ENCODE measurements at places on chromosomes 5 and 9.

DNA sequence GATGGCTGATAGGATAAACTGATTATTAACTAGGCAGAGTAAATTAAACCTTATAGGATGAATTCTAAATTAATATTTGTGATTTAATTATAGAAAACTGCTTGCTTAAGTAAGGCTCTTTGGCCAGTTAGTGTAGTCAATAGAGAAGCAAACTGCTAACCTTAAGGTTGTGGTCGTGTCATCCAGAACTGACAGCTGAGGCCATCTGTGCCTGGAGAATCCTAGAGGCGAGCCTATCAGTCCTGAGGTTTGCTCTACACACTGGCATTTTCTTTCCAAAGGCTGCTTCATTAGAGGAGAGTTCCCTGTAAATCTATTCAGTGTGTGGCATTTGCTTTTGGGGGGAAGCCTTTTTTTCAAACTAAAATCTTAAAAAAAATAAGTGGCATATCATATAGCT, 169.2 kb downstream of the MEF2C start:
- no peak for DNase-seq

GRCh38 chr5:88952344-88952743, 69.4 kb upstream of the MEF2C start:
- DNase-seq = no peak

GRCh38 chr5:1541702-1542400, 18.1 kb upstream of the LPCAT1 start:
- no peak for DNase-seq

GRCh38 chr9:89388084-89388867, 70.0 kb downstream of the SECISBP2 start:
- DNase-seq = no peak

DNA sequence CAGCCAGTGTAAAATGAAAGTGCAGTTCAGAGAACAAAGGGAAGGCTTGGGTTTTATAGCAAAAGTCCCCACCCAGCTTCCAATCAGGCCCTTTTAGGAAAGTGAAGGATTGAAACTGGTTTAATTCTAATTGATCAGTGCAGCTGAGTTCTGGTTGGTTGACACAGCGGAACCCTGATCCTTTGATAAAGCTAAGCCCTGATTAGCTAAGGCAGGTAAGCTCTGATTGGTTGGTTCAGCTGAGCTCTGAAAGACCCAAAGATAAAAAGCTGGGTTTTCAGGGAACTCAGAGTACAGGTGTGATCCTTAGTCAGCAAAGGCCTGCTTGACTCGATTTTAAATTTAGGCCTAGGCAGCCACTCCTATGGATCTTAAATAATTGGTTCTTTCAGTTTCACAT, 70.8 kb upstream of the PRRC1 start:
- DNase-seq = no peak

- no peak for DNase-seq
Observed at GRCh38 chr5:87347841-87348240, 64.9 kb downstream of the CCNH start.

DNA sequence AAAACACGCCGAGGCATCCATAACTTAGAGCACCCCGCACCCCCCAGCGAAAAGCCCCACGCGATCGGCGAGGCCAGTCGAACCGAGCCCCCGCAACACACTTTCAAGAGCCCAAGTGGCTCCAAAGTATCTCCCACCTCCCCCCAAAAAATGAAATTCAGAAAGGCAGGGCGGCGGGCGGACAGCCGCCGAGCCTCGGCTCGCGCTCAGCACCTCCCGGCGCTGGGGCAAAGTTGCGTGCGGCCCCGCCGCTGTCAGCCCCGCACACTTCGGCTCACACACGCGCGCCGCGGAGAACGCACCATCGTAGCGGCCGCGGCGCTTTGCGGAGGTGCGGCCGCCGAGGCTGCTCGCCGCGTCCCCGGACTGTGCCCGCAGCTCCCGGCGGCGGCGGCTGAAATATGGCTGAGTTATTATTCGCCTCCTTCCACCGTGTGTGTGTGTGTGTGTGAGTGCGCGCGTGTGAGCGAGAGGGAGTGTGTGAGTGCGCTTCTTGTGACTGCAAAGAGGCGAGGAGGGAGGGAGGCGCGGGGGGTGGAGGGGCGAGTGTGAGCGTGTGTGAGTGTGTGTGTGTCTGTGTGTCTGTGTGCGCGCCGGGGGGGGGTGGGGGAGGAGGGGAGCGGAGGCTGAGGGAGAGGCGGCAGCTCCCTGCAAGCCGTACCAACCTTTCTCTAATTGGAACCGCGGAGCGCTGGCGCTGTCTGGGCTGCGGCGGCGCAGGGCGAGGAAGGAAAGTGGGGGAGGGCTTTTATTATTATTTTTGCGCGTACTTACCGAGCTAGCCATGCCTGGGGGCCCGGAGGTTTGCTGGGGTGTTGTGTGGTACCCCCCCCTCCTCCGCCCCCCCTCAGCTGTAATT, 599 bp downstream of the MLLT3 start:
- peak; percentile 74 for DNase-seq

DNA sequence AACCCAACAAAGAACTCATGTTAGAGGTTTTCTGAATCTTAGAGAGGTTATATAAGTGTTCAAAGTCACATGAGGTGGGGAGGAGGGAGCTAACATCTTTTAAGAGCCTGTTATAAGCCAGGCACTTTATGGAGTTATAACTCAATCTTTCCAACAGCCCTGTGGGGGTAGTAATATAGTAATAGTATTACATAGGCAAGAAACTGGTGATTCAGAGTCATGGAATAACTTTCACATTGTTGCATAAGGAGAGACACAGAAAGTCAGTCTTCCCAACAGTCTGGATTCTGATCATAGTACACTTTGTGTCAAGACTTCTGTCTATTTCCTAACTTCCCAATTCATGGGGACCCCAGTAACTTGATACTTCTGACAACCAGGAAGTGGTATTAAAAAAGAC, 89.2 kb downstream of the ACER2 start:
- no peak for DNase-seq

GRCh38 chr5:168005093-168005492, 286.4 kb upstream of the WWC1 start:
- DNase-seq = no peak

DNA sequence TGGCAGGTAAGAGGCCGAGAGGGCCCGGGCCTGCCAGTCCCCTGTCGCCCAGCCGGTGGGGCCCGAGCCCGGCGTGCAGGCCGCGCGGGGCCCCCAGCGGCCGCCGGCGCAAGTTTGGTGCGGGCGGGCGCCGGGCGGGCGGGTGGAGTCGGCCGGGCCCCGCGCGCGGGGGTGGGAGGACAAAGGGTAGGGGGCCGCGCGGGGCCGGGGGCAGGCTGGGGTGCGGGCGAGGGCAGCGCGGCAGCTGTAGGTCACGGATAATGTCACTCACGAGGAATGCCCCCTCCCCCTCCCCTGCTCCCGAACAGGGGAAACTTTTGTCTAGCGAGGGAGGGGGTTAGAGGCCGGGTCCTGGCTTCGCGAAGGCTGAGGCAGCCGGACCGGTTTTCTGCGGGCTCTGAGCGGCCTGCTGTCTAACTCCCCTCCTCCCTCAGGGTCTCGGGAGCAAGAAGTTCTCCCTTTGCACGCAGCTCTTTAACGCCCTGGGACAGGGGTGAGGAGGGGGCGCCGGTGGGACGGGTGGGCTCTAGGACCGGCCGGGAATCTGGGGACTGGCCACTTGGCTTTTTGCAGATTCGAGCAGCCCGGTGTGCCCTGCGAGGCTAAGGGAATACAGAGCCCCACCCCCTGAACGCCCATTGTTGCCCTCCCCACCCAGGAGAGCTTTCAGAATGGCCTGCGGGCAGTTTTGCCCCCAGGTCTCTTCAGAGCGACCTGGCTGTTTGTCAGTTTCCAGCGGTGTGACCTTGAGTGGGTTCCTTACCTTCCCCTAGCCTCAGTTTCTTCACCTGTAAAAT, 21.3 kb upstream of the NDST1 start:
- DNase-seq = peak; percentile 59

DNA sequence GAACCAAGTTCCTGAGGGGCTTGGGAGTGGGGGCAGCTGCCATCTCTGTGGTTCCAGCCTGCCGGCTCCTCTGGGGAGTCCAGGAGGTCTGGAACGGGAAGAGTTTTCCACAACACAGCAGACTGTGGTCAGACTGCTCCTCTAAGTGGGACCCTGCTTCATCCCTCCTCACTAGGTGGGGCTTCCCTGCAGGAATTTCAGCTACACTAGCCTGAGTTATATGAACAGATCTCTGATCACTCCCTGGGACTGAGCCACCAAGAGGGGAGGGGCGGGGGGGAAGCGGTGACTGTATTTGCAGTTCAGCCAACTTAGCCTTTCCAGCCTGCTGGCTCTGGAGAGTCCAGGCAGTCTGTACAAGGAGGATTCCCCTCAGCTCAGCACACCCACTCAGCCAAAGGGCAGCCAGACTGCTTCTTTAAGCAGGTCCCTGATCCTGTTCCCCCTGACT, 19.4 kb downstream of the DTWD2 start:
- DNase-seq = no peak

DNA sequence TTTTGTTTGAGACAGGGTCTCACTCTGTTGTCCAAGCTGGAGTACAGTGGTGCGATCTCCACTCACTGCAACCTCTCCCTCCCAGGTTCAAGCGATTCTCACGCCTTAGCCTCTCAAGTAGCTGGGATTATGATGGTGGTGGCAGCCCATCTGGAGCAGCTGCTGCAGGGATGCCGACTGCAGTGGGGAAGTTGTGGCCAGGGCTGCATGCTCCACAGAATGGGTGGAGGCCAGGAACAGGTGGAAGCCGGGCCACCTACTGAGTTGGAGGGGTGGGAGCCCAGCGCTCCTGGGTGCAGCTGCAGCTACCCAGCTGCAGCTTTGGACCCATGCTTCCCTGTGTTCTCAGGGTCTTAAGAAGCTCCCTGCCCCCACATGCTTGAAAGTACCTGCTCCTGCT, 99.7 kb downstream of the SCAI start:
- DNase-seq = no peak

GRCh38 chr9:106613250-106613737, 249.7 kb upstream of the ZNF462 start:
- DNase-seq = no peak

DNA sequence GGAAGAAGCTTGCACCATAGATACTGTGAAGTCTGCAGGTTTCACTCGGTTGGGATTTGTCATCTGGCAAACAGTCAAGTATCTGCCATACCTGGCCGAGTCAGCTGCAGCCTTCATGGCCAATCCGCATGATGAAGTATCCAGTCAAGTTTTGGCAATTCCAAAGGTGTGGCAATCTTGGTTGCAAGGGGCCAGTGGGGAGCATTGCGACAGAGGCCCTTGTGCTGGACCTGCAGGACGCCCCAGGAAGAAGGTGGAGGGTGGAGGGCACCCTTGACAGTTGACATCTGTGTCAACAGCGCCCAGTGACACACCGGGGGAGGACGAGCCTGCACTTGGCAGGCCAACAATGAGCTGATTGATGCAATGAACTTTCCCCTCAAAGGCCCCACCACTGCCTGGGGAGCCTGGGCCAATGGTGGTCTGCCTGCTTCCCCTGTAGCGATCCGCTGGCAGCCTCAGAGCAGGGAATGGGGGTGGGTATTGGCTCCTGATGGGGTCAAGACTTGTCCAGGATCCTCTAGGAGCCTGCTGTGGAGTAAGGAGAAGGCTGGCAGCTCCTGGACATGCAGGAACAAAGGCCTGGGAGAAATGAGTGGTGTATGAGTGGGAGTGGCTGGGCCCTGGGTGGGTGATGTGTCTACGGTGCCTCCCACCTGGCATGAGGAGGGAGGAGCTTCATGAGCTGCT, 122.8 kb upstream of the PITX1 start:
- DNase-seq = no peak

DNA sequence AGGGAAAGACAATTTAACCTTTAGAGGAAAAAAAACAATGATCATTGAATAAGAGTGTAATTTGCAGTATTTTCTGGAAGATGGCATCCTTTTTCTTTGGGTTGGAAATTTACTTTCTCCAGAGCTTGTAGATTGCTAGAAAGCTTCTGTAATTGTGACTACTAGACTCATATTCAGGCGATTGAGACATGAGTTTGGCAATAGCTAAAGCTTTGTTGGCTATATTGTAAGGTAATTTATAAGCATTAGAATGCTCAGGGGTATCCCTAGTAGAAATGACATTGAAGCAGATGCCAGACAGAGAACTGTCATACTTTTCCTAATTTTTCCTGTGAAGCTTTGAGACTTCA, 115.3 kb downstream of the UNC13B start:
- DNase-seq = no peak

DNA sequence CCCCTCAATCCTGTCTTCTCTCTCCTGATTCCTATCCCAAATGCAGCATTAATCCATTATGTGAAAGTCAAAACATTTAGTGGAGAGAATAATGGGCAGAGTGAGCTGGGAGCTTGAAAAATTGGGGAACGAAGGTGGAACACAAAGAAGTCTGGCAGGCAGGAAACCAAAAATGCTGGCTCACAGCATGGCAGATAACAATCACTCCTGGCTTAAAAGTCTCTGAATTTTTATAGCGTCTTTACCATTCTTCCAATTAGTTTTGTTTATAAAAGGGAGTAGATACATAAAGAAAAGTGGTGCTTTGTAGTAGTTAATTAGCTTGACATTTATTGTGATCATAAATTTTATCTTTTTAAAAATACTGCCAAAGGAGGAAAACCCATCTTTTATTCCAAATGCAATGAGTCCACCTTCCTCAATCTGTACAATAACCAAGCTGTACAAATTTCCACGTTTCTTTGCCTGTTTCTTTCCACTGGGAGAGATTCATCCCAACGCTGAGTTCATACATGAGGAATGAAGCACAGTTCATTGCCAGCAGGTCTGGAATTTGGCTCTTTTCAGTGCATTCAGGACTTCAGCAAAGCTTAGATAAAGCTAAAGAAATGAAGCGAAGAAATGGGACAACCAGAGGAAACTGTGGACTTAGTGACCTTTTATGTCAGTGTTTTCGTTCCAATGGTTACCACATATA, 174.7 kb downstream of the HMHB1 start:
- no peak for DNase-seq

DNA sequence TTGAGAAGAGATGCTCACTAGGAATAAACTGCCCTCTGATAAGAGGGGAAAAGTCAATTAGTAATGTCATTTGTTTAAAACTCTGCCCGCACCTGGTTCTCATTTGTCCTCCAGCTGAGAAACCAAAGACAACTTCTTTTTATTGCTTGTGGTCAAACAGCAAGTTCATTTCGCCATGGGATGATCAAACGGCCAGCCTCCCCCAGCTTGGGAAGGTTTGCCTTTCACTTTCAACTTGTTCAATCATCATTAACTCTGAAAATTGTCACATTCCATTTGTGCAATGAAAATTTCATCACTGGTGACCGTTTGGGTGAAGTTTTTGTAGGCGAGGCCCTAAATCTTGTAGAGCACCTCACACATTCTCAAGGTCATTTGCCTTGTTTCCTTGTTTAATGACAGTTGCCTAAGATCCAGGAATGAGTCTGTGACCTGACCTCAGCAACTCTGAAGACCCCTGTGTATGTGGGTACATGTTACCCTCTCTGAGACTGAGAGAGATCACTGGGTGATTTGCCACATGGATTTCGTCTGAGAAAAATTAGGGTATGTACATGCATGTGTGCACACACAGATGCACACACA, 117.7 kb downstream of the MARCHF3 start:
- DNase-seq = no peak

GRCh38 chr5:7376871-7377270, 19.1 kb upstream of the ADCY2 start:
- DNase-seq = no peak

- DNase-seq = no peak
Observed at GRCh38 chr9:21506626-21507482, 24.7 kb upstream of the IFNE start.

GRCh38 chr5:52468976-52469375, 318.7 kb upstream of the ITGA1 start:
- DNase-seq = no peak

All from naive thymus-derived CD4-positive, alpha-beta T cell (primary cell).